ENCODE measurements at places on chromosomes 1 and 21.

DNA sequence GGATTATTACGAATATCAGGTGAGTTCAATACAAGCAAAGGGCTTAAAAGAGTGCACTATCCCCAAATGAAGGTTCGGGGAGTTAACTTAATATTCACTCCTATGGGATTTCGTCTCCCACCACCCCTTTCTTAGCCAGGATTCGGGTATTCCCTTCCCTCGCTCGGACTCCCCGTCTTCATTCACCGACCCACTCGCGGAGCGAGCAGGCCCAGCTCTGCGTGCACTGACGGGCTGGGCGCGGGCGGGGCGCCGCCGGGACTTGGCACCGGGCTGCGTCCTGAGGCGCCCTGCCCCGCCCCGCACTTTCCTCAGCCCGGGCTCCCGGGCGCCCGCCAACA is 7.7 kb upstream of the MPZL1 start:
- DNase-seq, result no peak

- DNase-seq, result no peak
Measured at GRCh38 chr1:37954316-37954971, 7.6 kb upstream of the INPP5B start.

GRCh38 chr1:237664348-237664747 is 226.4 kb downstream of the ZP4 start:
- DNase-seq, result peak; percentile 13

- DNase-seq, result peak; percentile 41
Measured at GRCh38 chr1:109509176-109510134, at the start of gene AMIGO1. Gene AMIGO1 (minus strand): TSS chr1:109509727. CDS start chr1:109508912, 815 bp downstream.

GRCh38 chr21:42845296-42845965 is 33.9 kb downstream of the WDR4 start:
- no peak for DNase-seq

- DNase-seq, result no peak
Measured at GRCh38 chr1:17277511-17278159, 28.7 kb downstream of the PADI3 start.

GRCh38 chr1:186654741-186655140 is 25.5 kb downstream of the PTGS2 start:
- DNase-seq, result no peak
